Activated T-cell treated with anti-CD3 and anti-CD28 coated beads, Interleukin-2, amount 50 U/mL, for 48 hours (primary cell): ENCODE measurements at places on chromosomes 12 and 14.

- no peak for DNase-seq
Observed at GRCh38 chr12:20096430-20096829, 271.9 kb upstream of the PDE3A start.

GRCh38 chr12:47349137-47350061 is 269.6 kb upstream of the AMIGO2 start:
- DNase-seq, result peak; percentile 63

GRCh38 chr14:75793806-75794205 is 132.8 kb downstream of the TTLL5 start:
- no peak for DNase-seq

DNA sequence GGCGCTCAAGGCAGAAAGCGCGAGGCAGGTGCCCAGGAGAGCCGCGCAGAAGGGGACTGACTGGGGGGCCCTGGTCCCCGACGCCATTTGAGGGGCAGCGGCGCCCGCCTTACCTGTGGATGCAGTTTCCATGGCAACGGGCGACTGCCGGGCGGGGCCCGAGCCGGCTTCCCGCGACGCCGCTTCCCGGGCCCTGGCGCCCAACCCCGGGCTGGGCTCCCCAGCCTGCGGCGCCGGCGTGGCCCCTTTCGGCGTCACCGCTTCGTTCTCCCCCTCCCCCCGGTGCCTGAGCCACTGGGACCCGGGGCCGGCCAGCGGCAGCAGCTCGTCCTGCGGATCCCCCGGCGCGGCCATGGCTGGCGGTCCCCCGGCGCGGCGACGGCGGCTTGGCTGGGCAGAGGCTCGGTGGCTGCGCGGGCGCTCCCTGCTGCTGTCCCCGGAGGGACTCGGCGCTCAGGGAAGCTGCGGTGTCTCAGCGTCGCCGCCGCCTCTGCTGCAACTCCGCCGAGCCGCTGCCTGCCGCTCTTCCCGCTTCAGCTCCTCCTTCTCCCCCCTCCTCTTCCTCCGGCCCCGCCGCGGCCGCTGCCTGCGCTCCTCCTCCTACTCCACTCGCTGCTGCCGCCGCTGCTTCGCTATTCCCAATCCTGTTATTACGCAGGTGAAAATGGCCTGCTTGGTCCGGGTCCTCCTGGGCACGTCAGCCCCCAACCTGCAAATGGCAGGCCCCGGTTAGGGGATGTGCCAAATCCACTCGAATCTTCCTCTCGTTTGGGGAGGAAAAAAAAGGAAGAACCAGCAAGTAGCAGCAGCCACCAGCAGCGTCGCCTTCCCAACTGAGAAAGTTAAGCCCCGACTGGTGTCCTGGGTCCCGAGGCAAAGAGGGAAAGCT is at the start of gene RTN1:
RTN1 (minus strand) TSS at position 500 of the 889 bp plus-strand sequence; CDS start at position 354, 146 bp downstream.
- peak; percentile 26 for DNase-seq

DNA sequence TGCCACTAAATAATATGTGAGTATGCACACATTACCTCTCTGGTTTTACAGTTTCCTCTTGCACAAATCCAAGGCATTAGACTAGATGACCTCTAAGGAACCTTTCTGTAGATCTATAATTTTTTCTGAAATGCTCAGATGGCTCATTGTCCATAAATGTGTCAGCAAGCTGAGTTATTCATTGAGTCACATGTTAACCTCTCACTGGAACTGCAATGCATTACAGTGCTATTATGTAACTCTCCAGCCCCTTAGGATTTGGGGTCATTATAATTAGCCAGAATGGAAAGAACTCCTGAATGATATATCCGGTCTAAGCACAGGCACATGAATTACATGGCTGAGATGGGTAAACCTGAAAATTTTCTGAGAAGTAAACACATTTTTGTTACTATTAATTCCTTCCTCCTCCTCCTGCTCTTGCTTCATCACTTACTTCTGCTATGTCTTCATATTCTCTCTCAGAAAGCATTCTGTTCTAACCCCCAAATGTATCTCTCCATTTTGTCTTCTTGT is 20.3 kb upstream of the DRAM1 start:
- DNase-seq, result no peak

DNA sequence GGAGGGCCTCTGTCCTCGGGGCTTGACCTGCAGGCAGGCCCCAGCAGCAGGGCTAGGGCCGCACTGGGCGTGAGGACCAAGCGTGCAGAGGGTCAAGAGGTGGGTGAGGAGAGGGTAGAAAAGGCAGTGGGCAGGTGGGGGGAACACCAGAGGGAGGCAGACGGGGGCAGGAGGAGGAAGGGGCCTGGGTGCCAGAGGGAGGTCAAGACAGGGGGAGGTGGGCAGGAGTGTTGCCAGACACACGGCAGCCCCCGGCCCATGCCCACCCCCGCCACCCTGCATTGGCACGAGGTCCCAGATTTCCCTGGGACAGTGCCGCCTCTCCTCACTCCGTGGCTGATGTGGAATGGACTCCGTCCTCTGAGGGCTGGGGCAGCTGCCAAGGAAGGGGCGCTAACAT is 8.2 kb downstream of the TMEM121 start:
- no peak for DNase-seq

DNA sequence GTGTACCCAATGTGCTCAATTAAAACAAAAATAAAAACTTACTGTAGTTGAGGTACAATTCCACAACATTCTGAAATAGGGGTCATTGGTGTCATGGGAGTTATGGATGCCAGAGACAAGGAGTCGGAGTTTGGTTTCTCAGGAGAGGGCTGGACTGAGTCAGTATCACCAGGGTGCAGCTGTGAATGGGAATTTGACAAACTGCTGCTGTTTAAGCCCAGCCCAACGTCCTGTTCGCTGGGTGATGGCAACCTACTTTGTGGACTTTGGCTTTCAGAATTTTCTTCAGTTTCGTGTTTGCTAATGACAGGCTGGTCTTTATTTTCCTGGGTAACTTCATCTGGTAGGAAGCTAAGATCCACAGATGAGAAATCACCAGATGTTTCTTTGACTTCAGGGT is 3.9 kb downstream of the TBPL2 start:
- no peak for DNase-seq

GRCh38 chr14:101772770-101773169 is 11.3 kb downstream of the PPP2R5C start:
- no peak for DNase-seq

- DNase-seq, result no peak
Observed at GRCh38 chr12:18965203-18965602, 164.3 kb upstream of the PLEKHA5 start.

GRCh38 chr14:100733152-100733850 is 6.6 kb downstream of the DLK1 start:
- no peak for DNase-seq

DNA sequence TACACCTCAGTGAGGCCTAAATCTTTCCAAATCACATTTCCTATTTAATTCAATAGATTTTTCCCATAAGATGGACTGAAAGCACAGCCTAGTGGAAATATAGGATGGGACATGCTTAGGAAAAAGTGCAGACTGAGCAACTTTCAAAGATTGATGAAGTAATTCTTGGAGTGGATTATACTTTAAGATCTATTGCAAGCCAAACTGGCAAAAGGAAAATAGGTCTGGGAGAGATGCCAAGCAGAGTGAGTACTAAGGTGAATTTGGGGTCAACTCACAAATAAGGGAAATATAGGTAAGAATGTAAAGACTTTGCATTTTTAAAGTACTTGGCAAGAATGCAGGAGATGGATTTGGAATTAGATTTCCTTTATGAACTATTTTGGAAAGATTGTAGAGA is 170.2 kb upstream of the FOXG1 start:
- DNase-seq, result no peak

- no peak for DNase-seq
Observed at GRCh38 chr12:106135781-106136180, 3.0 kb downstream of the NUAK1 start.

- DNase-seq, result no peak
Observed at GRCh38 chr14:72480464-72481243, 413.2 kb downstream of the DPF3 start.

- no peak for DNase-seq
Observed at GRCh38 chr12:19125325-19125724, 4.2 kb upstream of the PLEKHA5 start.

DNA sequence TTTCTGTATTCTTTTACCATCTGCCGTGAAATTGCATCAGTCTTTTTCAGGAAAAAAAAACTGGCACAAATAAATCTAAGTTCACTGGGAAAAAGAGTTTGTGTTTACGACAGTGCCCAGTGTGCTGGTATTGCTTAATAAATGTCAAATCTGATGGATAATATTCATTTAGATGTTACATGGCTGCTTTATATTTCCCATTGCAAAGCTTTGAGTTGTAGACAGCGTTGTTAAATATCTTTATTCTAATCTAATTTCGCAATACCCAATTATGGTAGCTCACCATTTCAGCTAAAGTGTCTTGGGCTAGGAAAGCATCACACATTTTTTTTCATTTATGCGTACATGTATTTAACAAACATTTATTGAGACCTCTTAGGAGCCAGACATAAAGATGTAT is 1994.5 kb upstream of the FLRT2 start:
- DNase-seq, result no peak

GRCh38 chr12:131072451-131073230 is 118.9 kb downstream of the ADGRD1 start:
- no peak for DNase-seq

- no peak for DNase-seq
Observed at GRCh38 chr12:107512391-107512790, 173.2 kb upstream of the PWP1 start.
